NCI-H2081 treated with DMSO at 0.1 percent for 48 hours (cell line): ENCODE measurements at places on chromosomes 3 and 15.

DNA sequence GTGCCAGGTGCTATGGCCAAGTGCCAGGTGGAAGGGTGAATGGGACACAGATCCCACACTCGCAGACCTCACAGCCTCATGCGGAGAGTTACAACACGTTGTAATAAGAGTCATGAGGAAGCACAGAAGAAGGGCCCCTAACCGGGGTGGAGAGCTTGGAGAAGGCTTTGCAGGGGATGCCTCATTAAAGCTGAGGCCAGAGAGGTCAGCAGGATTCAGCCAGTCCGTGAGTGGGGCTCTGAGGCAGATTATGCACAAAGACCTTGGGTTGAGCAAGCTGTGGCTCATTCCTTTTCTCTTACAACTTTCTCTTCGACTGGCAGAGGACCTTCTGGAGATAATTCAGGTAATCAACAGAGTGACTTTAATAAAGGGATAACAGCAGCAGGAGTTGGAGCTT, 65.3 kb upstream of the SNRK start:
- DNase-seq = no peak

DNA sequence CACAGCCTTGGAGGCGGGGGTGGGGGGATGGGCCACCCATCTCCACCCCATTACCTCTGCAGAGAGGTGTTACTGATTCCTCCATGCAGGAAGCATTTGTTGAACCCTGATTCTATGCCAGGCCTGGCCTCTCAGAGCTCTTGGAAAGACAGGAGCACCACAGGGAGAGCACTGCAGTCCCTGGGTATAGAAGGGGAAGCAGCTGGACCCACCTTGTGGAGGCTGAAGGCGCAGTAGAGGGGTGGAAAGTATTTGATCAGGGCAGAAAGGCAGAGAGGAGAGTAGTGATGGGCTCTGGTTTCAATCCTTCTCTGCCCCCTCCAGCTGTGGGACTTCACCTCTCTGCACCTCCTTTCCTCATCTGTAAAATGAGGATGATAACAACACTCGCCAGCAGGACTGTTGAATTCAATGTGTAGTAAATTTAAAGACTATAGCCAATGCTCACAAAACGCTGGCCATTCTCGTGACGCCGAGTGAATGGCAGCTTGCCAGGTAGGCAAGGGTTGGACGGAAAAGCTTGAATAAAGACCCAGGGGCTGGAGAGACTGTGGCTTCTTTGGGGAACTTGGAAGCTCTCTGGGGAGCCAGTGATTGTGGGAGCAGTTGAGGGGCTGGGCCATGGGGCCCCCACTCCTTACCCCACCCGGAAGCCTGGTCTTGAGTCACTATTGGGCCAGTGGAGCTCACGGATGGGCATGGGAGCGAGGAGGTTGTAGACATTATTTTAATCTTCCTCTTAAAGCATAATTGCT, 8.0 kb upstream of the CCDC33 start:
- no peak for DNase-seq

DNA sequence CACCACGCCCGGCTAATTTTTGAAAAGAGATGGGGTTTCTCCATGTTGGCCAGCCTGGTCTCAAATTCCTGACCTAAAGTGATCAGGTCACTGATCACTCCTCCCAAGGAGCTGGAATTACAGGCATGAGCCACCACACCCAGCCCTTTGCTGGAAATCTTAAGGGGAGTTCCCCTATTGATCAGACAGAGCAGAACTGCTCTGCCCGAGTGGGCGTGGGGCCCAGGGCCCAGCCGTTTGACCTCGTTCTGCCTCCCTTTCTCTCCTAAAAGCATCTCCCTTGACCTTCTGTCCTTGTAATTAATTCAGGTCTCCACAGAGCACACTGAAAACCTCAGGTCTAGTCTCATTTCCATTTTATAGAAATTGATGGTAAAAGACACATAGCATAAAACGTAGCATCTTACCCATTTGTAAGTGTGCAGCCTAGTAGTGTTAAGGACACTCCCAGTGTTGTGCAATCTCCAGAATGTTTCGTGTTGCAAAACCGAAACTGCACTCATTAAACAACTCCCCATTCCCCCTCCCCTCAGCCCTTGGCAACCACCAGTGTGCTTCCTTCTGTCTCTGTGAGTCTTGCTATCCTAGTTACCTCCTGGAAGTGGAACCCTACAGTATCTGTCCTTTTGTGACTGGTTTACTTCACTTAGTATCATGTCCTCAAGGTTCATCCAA, 89.3 kb downstream of the SLCO3A1 start:
- DNase-seq = no peak

DNA sequence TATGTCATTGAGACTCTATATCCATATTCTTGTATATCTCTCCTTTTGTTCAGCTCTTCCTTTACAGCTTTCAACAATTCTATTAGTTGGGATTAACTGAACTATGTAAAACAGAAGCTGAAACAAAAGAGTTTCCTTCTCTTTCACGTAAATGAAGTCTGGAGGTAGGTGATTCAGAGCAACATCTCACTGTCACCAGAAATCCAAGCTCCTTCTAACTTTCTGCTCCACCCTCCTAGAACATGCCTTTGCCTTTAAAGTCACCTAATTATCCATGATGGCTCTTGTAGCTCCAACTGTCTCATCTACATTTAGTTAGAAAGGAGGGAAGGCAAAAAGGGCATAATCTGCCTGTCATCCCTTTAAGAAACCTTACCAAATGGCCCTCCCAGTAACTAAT, 458.2 kb upstream of the MDFIC2 start:
- DNase-seq = no peak

DNA sequence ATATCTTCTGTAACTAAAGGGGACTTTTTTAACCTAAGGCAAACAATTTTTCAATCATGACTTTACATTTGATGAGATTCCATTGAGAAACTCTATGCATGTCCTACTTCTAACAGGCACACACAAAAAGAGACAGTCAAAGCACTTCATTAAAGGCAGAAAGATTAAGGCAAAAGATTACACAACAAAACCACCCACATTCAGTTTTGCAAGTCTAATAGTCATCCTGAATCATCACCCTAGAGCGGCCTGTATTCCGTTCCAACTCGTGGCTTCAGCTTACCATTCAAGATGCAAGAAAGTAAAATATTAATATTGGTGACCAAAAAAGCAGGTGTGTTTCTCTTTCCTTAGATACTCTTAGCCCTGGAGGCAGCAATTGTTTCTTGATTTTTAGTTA, 205.9 kb downstream of the P3H2 start:
- DNase-seq = no peak

DNA sequence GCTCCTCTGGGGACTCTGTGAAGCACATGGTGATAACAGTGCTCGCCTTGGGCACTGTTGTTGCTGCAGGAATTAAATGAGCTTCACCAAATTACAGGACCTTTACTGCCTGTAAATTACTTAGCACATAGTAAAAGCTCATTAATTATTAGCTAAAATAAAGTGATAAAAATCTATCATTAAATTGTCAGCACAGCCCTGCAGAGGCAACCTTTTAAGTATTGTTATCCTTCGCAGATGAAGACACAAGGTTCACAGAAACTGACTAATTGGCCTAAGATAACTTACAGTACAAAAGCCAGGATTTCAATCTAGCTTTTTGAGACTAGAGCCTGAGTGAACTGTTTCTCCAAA, 96.0 kb downstream of the ST6GAL1 start:
- no peak for DNase-seq
